CD8-positive, alpha-beta memory T cell (primary cell): ENCODE measurements at places on chromosomes 7 and 10.

GRCh38 chr7:151727579-151728285, 149.2 kb downstream of the PRKAG2 start:
- no peak for DNase-seq

DNA sequence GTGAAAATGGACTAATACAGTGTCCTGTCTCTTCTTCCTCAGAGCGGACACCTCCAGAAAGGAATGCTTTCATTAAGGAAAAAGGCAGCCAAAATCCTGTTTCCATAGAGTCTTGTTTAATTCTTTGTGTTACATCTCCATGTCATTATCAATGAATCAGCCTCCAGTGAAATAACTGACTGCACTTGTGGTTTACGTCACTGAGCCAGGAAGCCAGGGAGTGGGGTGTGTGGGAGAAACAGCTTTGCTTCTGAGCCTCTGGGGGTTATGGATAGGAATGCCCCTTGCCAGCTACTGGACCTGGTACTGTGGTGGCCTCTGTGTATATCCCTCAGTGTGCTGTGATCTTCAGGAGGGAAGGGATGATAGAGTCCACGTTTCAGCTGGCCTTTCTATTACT, 416.8 kb downstream of the GALNT17 start:
- no peak for DNase-seq

GRCh38 chr10:66795866-66796265, 130.0 kb upstream of the LRRTM3 start:
- no peak for DNase-seq

DNA sequence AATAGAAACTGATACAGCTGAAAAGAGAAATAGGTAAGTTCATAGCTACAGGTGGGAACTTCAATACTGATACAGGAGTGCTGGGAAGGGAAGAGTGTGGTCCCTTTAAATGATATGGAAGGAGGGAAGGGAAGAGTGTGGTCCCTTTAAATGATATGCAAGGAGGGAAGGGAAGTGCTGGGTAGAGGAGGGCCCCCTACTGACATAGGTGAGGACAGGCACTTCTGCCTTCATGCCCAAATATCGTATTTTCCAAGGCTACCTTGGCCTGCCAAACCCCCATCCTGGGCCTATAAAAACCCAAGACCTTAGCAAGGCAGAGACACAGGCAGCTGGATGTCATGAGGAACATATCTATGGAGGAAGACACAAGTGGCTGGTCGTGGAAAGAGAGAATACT, 92.3 kb downstream of the MAGI2 start:
- DNase-seq, result no peak
